ENCODE measurements at places on chromosomes 12 and 14.

GRCh38 chr12:24955389-24955788 lies 6.5 kb upstream of the BCAT1 start:
- no peak for DNase-seq

DNA sequence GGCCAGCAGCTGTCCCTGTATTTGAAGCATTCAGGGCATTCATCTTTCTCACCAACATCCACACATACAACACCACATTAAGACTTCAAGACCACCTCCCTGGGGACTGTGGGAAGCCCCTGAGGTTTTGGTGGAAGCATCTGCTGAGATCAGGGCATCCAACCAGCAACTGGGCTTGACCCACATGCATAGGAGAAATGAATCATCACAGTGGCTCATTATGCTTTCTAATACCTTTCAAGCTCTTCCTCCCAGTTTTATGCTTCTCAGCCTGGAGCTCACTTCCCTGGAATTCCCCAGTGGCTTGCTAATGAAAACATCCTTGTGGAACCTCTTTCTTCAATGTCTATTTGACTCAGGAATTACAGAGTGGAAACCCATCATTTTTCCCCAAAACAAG lies 21.4 kb upstream of the CMKLR1 start:
- DNase-seq, result no peak

GRCh38 chr12:79482921-79483320 lies 207.8 kb downstream of the PAWR start:
- DNase-seq, result no peak

DNA sequence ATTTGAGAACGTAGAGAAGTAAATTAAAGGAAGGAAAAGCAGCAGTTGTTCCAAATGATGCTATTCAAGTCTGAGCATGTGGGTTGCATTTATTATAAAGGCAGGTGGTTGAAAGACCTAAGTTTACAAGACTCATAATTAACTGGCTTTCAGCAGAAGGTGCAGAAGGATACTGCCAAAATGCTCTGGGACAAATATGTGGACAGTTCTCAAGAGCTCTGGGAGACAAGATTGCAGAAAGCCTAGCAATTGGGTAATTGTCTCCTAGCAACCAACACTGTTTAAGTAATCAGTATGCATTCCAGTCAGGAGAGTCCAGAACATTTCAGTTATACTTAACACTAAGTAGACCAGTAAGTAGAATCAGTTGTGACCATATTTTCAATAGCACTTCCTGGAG lies 131.5 kb downstream of the GPR135 start:
- DNase-seq, result no peak

DNA sequence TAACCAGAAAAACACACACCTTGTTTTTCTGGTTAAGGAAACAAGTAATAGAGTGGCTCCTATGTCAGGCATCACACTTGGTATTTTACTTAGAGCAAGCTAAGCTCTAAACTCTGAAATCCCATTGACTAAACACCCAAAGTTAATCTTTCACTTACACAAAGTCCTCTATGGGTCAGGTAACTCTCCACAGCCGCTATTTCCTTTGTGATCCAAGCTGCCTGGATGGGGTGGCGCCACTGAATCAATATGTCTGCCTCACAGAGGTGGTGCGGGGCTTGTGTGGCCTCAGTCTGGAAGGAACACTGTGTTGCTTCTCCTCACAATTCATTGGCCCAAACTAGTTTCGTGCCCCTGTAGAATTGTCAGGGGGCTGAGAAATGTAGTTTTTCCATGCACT lies 160.0 kb upstream of the E2F7 start:
- no peak for DNase-seq

DNA sequence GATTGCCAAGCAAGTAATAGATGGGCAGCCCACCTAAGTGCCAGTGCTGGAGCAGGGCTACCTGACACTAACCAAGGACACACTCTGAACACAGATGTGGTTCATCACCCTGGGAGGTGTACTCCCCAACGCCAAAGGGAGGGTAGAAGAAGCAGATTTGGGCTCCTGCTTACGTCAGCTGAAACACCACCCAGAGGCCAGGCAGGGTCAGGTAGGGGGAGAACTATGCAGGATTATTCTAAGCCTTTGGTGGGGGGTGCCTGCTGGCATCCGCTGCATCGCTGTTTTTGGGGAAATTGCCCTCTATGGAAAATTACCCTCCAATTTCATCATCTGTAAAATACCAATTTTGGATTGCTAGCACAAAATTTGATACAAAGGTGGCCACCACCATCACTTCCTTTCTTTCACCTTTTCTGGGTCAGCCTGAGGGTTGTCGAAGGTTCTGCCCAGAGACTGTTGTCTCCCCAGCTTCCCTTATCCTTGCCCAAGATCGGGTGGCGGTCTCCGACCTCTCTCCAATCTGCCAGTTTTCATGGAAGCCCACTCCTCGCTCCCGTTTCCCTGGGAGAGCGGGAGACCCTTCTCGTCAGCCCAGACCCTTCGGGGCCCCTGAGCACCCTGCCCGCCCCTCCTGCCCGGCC lies 535 bp downstream of the BIN2 start:
- DNase-seq, result no peak

GRCh38 chr14:29858299-29858698 lies 69.3 kb downstream of the PRKD1 start:
- no peak for DNase-seq

DNA sequence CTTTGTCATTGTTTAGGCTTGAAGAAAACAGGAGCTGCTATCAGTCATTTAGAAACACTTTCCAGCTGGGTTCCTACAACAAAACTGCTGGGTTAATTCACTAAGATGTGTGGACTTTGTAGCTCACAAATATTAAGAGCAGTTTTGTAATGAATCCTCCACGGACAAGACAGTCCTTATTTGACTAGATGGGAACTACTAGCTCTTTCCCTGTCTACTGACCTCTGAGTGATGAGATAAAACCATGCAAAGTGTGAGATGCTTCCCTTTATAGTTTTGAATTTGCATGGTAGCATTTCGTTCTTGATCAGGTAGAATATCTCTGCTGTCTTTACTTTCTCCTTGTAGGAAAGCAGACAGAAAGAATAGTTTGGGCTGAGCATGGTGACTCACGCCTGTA lies 72.9 kb upstream of the STXBP6 start:
- DNase-seq, result no peak

- no peak for DNase-seq
These were observed 41.1 kb downstream of the CAMKK2 start for GRCh38 chr12:121255433-121255832.

GRCh38 chr12:117188961-117189724 lies 1.1 kb downstream of the FBXO21 start:
- DNase-seq, result no peak

DNA sequence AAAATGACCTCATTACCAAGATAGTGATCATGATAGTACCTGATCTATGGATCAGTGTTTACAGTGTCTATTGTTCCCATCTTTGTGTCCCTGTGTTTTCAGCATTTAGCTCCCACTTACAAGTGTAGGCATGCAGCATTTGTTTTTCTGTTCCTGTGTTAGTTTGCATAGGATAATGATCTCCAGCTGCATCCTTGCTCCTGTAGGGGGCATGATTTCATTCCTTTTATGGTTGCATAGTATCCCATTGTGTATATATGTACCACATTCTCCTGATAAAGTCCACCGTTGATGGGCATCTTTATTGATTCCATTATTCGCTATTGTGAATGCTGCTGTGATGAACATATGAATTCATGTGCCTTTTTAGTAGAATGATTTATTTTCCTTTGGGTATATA lies 215.4 kb upstream of the NAV3 start:
- DNase-seq, result no peak

DNA sequence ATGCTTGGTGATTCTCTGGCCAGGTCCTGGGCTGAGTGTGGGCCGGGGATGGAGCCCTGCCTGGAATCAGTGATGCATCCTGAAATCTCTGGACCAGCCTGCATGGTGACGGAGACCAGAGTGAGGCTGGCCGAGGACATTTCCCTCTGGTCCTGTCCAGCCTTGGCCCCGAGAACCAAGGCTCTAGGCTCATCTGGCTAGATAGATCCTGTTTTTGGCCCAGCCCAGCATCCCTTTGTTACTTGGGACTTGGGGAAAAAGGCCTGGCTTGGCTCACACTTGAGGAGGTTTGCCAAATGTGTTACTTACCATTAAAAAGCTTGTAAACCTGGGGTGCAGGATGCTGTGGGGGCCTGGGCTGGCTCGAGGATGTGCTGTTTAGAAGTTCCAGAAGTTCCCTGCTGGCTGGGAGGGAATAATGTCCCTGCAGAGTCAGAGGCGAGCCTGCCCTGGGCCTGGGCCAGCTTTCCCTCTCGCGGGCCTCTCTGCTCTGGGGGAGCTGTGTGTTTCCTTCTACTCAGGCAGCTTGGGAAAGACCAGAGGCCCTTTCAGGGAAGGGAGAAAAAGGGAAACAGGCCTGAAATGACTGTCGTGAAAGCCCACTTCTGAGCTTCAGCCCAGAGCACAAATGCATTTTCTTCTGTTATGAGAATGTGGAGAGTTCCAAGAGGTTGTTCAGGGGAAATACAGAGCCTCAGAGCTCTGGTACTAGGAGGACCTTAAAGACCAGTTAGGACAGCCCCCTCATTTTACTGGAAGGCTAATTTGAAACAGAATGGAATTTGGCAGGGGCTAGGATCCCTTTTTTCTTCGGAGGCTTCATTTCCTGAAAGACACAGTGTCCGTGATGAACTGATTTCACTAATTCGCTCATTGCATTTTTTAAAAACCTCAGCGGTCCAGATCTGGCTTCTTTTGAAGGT lies 47.2 kb upstream of the CTDSP2 start:
- no peak for DNase-seq

DNA sequence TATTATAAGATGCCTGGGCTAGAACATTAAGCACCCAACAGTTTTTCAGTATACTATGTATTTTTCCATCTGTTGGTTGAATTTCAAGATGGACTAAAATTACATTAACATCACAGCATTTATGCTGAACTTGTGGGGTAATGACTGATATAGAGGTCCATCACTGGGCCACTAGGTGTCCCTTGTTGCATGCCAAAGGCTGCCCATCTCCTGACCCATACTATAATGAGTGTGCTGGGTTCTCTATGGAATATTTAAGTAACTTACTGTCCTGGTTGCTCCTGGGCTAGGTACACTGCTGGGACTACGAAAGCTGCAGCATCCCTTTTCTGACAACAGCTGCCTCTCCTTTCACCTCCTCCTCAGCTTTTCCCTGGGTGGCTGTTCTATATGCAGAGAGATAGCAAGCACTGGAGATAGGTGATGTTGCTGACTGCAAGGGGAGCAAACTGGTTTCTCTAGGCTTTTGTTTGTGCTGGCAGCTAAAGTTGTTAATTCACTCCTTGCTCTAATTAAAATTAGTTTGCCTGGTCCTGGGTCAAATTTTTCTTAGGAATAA lies 138.6 kb upstream of the TRHDE start:
- no peak for DNase-seq

GRCh38 chr12:50732591-50732990 lies 31.3 kb upstream of the ATF1 start:
- DNase-seq, result no peak

DNA sequence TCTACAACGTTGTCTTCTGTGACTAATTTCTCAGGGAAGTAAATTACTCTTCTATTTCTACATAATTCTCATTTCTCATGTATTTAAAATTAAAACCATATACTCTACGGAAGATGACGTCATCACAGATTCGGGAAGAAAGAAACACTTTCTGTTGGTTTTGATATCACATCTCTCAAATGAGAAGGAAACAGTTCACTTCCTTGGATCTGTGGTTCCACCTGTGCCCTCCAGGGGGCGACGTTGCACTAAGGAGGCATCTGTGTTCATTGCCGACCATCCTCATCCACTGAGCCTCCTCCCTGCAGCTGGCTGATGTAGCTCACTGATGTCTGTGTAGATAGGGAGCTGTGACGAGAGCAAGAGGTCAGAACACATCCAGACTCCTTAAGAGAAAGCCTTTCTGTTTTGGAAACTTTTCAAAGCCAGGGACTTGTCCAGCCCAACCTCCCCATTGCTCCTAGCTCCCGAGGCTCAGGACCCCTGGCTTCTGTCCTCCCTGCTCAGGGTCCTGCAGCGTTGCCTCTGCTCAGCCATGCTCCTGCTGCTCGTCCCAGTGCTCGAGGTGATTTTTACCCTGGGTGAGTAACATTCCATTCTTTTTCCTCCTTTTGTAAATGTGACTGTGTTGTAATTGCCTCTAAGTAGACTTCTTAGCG lies 172.7 kb upstream of the OR4E1 start:
- no peak for DNase-seq

DNA sequence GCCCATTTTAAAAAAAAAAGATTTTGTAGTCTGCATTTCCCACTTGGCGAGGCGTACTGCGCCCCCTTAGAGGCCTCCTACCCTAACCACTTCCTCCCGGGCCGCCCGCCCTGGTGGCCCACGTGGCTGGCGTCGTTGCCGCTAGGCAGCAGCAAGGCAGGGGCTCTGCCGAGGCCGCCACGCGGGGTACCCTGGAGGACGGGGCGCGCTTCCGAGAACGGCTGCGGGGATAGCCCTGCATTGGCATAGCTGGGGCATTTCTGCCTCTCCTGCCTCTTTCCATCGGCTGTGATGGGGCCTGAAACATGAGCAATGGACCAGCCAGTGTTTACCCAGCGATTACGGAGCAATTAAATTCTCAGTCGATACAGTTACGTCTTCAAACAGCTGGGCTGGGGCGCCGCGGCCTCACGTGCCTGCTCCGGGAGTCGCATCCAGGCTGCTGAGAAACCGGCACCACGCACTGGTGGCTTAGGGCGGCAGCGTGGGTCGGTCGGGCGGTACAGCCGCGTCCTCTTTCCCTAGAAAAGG lies 38.0 kb downstream of the IQSEC3 start:
- no peak for DNase-seq

DNA sequence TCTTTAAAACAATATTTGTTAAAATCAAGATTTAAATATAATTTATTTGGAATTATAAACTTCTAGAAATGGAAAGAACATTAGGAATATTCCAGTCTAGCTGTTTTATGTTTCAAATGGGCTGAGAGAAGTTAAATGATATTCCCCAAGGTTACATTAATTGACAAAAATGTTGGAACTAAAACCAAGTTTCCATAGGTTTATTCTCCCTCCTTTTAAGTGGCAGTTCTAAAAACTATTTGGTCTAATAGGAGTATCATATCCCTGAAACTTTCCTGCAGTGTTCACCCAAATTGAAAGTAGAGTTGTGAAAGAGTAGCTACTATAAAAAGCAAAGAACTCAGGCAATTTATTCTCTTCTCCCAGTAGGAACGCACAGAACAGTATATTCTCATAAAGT lies 1185.5 kb downstream of the LRFN5 start:
- DNase-seq, result no peak

- DNase-seq, result no peak
These were observed 16.6 kb upstream of the CLEC2A start for GRCh38 chr12:9948606-9949296.

DNA sequence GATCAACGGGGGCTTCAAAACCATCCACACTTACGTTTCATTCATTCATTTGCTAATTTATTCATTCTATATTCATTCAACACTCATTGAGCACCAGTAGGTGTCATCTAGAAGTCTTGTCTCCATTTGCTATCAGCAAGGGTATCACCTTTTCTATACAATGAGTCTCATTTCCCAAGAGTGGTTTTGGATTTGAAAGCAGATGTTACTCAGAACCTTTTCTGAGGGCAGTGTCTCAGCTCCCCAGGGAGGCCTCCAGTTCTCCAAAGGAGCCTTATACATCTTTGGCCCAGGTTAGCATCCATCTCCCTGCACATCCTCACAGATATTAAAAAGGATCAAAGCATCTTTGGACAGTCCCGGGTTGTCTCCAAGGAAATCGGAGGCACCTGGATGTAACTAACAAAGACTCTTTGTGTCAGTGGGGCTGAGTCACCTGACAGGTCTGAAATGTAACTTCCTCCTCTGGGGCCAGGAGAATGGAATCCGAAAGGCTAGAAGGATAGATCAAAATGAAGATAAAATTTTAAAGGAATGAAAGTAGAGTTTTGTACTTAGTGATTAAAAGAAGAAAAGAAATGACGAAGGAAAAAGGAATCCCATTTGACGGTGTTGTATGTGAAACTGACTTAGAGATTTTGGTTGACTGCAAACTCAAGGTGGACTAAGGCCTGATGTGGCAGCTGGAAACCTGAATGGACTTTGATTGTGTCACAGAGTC lies 103.0 kb downstream of the VCPKMT start:
- no peak for DNase-seq

All from NCI-H1048 (cell line).